ENCODE measurements at places on chromosomes 3 and 15. TPM values are rescaled to one million over a fixed set of nuclear protein-coding genes. Genes with fewer than 3 reads are reported as not detected.

- H3K4me3 ChIP-seq: no peak overlapping the region
- no peak for DNase-seq
- no peaks in the 10 kb centered on the region for H3K36me3 ChIP-seq
These were observed 39.0 kb downstream of the IL5RA start for GRCh38 chr3:3071136-3071535.

GRCh38 chr3:53808496-53808895, 37.7 kb downstream of the CHDH start:
- H3K27me3 ChIP-seq: no peaks in the 10 kb centered on the region
- no peaks in the 10 kb centered on the region for H3K36me3 ChIP-seq
- no peak for DNase-seq
- no peak overlapping the region for H3K27ac ChIP-seq
- H3K4me1 ChIP-seq: peaks cover 17% of the 10 kb centered on the region
- no peak overlapping the region for H3K4me3 ChIP-seq

The GOLGA6L7 gene
- not detected for total RNA-seq

DNA sequence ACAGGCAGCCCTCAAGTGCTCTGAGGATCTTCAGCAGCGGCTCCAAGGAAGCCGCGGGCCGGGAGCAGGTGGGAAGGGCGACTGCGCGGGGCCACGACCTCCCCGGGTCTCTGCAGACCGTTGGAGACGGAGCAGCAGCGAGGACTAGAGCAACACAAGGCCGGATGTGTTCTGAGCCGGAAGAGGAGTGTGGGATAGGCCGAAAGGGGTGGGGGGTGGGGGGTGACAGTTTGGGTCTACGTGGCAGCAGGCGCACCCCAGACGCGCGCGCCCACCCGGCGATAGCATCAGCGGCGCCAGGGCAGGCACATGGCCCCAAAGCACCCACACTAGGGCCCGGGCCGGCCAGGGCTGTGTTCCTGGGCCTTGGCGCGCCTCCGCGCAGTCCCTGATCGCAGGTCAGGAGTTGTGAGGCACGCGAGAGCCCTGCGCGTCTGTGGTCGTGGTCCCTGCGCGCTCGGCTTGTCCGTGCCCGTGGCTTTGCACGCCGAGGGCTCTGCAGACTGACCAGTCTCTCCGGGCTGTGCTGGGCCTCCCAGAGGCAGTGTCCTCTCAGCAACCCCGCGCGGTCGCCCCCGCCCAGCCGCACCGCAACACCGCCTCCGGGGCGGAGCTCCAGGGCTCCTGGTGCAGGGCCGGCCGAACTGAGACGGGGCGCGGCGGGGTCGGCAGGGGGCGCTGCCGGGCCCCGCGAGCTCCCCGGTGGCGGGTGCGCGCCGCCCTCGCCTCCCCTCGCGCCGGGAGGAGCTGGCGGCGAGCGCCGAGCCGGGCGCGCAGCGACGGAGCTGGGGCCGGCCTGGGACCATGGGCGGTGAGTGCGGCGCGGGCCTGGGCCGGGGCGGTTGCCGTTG, at the start of gene PXYLP1:
PXYLP1 (plus strand) TSS at position 725 of the 851 bp plus-strand sequence. CDS start 28,351 bp downstream, outside the sequence.
- no peaks in the 10 kb centered on the region for H3K36me3 ChIP-seq
- peak within 1 kb of the TSS; percentile 62 for H3K4me3 ChIP-seq
- H3K27me3 ChIP-seq: 0 out of 2 replicates have a peak, but pooled peaks cover 2% of the 10 kb centered on the region
- peak within 1 kb of the TSS; percentile 62 for H3K27ac ChIP-seq
- peak; percentile 16 for DNase-seq

GRCh38 chr15:61137105-61137792, 91.9 kb downstream of the RORA start:
- no peak overlapping the region for H3K27ac ChIP-seq
- no peaks in the 10 kb centered on the region for H3K4me1 ChIP-seq
- no peaks in the 10 kb centered on the region for H3K27me3 ChIP-seq

The SAMD7 gene
- total RNA-seq: not detected

The TMEM87A gene
- 25.6 TPM for total RNA-seq

GRCh38 chr15:100958326-100959065, 39.3 kb downstream of the LRRK1 start:
- peaks cover 10% of the 10 kb centered on the region for H3K4me1 ChIP-seq
- H3K27ac ChIP-seq: peak overlapping the region; percentile 17
- H3K27me3 ChIP-seq: no peaks in the 10 kb centered on the region
- H3K36me3 ChIP-seq: peaks cover 3% of the 10 kb centered on the region
- DNase-seq: no peak

DNA sequence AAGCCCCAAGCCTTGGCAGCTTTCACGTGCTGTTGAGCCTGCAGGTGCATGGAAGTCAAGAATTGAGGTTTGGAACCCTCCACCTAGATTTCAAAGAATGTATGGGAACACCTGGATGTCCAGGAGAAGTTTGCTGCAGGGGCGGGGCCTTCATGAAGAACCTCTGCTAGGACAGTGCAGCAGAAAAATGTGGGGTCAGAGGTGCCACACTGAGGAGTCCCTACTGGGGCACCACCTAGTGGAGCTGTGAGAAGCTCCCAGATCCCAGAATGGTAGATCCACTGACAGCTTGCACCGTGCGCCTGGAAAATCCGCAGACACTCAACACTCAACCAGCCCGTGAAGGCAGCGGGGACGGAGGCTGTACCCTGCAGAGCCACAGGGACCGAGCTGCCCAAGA, 201.6 kb downstream of the OCA2 start:
- H3K36me3 ChIP-seq: no peaks in the 10 kb centered on the region
- H3K27me3 ChIP-seq: no peaks in the 10 kb centered on the region

GRCh38 chr15:96266456-96266855, 64.0 kb upstream of the NR2F2 start:
- H3K36me3 ChIP-seq: no peaks in the 10 kb centered on the region
- no peak overlapping the region for H3K27ac ChIP-seq
- DNase-seq: no peak
- H3K4me3 ChIP-seq: no peak overlapping the region
- no peaks in the 10 kb centered on the region for H3K4me1 ChIP-seq
- no peaks in the 10 kb centered on the region for H3K27me3 ChIP-seq

GRCh38 chr15:41047474-41047873, 68.6 kb downstream of the INO80 start:
- no peak overlapping the region for H3K4me3 ChIP-seq
- no peak for DNase-seq
- peaks cover 13% of the 10 kb centered on the region for H3K36me3 ChIP-seq
- no peaks in the 10 kb centered on the region for H3K27me3 ChIP-seq

GRCh38 chr15:61681038-61681418, 379.2 kb downstream of the VPS13C start:
- no peaks in the 10 kb centered on the region for H3K36me3 ChIP-seq
- H3K4me1 ChIP-seq: no peaks in the 10 kb centered on the region
- DNase-seq: no peak
- H3K4me3 ChIP-seq: no peak overlapping the region

DNA sequence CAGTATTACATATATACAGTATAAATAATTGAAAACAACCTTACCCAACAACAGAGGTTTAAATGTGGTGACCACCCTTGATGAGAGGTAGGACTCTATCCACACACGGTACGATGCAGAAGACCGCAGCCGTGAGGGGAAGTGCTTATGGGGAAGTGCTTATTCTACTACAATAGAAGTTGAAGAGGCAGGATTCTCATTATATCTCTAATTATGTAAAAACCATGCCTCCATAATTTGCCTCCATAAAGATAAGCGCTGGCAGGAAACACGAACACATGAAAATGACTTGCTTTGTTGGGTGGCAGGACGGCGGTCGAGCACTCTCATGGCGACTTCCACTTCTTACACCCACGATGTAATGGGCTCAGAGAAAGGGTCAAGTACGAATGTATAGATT, 7.2 kb upstream of the MUC13 start:
- no peak overlapping the region for H3K27ac ChIP-seq
- no peaks in the 10 kb centered on the region for H3K4me1 ChIP-seq
- H3K36me3 ChIP-seq: no peaks in the 10 kb centered on the region
- no peak overlapping the region for H3K4me3 ChIP-seq
- H3K27me3 ChIP-seq: no peaks in the 10 kb centered on the region

The SV2B gene
- 1.6 TPM for total RNA-seq

- H3K36me3 ChIP-seq: no peaks in the 10 kb centered on the region
- no peak overlapping the region for H3K27ac ChIP-seq
- no peak for DNase-seq
- no peaks in the 10 kb centered on the region for H3K27me3 ChIP-seq
These were observed 75.2 kb downstream of the LRIG1 start for GRCh38 chr3:66425576-66426114.

- no peaks in the 10 kb centered on the region for H3K27me3 ChIP-seq
- H3K36me3 ChIP-seq: no peaks in the 10 kb centered on the region
- DNase-seq: no peak
- H3K27ac ChIP-seq: no peak overlapping the region
- H3K4me1 ChIP-seq: no peaks in the 10 kb centered on the region
- H3K4me3 ChIP-seq: no peak overlapping the region
These were observed 416.6 kb upstream of the AZI2 start for GRCh38 chr3:28765194-28765593.

The LRIG1 gene
- 12.5 TPM for total RNA-seq

GRCh38 chr3:84724877-84725276, 233.9 kb upstream of the CADM2 start:
- no peak overlapping the region for H3K27ac ChIP-seq
- H3K4me3 ChIP-seq: no peak overlapping the region
- no peaks in the 10 kb centered on the region for H3K4me1 ChIP-seq

The SPTSSB gene
- 1.8 TPM for total RNA-seq

DNA sequence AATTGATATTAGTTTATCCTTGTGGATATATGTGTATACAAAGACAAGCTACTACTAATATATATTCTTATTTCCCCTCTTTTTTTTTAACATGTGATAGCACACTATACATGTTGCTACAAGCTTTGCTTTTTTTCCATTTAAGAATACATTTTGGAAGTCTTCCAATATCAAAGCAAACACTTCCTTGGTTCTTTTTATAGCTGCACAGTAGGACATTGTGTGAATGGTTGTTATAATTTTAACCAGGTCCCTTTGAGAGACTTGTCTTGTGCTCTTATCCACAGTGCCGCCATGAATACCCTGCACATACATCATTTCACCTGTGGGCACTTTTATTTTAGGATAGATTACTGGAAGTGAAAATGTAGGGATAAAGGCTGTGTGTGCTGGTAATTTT, 88.7 kb downstream of the CACNA2D3 start:
- no peak for DNase-seq
- H3K4me3 ChIP-seq: no peak overlapping the region
- no peaks in the 10 kb centered on the region for H3K4me1 ChIP-seq
- no peaks in the 10 kb centered on the region for H3K36me3 ChIP-seq
- H3K27ac ChIP-seq: no peak overlapping the region

DNA sequence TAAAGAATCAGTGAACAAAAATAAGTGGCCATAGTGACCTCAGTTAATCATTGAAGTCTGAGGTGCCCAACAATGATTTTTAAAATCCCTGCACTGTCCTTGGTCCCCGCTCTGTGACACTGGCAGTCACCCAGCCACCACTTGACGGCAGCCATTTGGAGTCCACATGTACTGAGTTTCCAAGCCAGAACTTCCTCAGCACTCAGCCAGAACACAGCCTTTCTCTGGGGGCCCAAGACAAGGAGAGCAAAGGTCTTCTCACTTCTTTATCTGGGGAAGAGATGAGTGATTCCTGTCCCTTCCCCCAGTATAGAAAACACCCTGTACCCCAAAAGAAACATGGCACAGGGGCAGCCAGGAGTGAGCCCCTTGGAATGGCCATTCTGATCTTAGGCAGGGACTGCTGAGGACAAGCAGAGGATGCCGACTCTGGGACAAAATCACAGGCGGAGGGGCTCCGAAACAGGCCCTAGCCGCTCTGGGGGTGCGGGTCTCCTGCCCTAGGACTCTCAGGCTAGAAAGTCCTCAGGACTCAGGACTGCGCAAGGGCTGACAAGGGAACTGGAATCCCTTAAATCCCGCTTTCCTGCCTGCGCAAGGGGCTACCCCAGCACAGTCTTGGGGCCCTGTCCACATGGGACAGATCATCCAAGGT, 12.8 kb downstream of the PAK6 start:
- H3K4me3 ChIP-seq: no peak overlapping the region
- DNase-seq: no peak
- H3K27ac ChIP-seq: no peak overlapping the region
- peaks cover 9% of the 10 kb centered on the region for H3K27me3 ChIP-seq

- peaks cover 1% of the 10 kb centered on the region for H3K27me3 ChIP-seq
- H3K36me3 ChIP-seq: no peaks in the 10 kb centered on the region
- H3K27ac ChIP-seq: no peak overlapping the region
- H3K4me3 ChIP-seq: no peak overlapping the region
These were observed 102.2 kb downstream of the ABHD5 start for GRCh38 chr3:43792904-43793303.

The SKOR1 gene
- total RNA-seq: 0.36 TPM

The ZCWPW2 gene
- total RNA-seq: not detected

The ADIPOQ gene
- total RNA-seq: not detected

DNA sequence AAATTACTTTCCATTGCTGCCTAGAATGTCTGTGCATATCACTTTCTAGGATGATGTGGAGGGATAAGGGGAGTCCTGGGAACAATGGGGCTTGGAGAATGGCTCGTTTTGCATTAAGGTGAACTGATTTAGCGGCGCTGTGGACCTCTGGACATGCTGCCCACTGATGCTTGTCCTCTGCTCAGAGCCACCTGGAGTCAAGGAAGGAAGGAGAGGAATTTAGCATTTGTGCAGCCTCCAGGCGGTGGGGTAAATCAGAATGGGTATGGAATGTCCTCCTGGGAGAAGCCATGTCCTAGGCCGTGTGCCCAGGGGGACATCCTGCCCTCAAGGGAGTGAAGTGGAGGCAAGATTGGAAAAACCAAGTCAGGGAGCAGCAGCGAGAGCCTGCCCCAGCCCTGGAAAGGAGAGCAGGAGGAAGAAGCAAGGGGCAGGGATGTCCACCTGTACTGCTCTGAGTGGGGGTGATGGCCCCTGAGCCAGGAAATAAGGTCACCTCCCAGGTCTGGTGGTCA, 37.8 kb downstream of the KY start:
- H3K4me1 ChIP-seq: no peaks in the 10 kb centered on the region
- no peaks in the 10 kb centered on the region for H3K27me3 ChIP-seq
- no peak for DNase-seq
- no peak overlapping the region for H3K4me3 ChIP-seq
- no peak overlapping the region for H3K27ac ChIP-seq

The GP9 gene
- total RNA-seq: not detected

GRCh38 chr3:119375106-119375505, 80.9 kb downstream of the ARHGAP31 start:
- no peaks in the 10 kb centered on the region for H3K36me3 ChIP-seq
- no peaks in the 10 kb centered on the region for H3K4me1 ChIP-seq
- no peak overlapping the region for H3K27ac ChIP-seq

DNA sequence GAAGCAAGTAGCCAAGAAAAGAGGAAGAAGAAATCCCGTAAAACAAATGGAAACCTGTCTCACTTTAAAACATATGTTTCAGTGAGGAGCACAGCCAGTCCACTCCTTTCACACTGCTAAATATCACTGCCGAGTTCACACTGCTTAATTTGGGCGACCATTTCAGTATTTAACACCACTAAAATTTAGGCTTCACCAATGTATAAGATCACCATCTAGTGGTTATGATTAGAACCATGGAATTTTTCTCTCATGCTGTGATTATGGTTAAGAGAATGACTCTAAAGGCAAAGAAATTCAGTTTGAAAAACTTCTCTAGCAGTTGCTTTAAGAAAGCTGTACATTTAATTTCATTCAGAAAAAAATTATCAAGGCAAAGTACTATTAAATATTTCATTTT, 16.6 kb downstream of the SLC4A7 start:
- no peak for DNase-seq
- H3K4me1 ChIP-seq: no peaks in the 10 kb centered on the region
- H3K36me3 ChIP-seq: no peaks in the 10 kb centered on the region

The CAV3 gene
- not detected for total RNA-seq

GRCh38 chr3:162141272-162141791, 644.7 kb downstream of the OTOL1 start:
- H3K4me3 ChIP-seq: no peak overlapping the region
- no peak for DNase-seq
- no peaks in the 10 kb centered on the region for H3K27me3 ChIP-seq

Measured in GM12878 (cell line).